Natural killer cell treated with Interleukin-12 subunit alpha and Interleukin-12 subunit beta and Interleukin-15 and Interleukin-18, amount 100 ng/mL, for 72 hours (primary cell): ENCODE measurements at places on chromosomes 11 and 22. TPM values are rescaled to one million over a fixed set of nuclear protein-coding genes. Genes with fewer than 3 reads are reported as not detected.

Gene OR51B2
- total RNA-seq = not detected

Gene DAGLA
- 0.10 TPM for total RNA-seq

Gene KCNE3
- total RNA-seq = 0.10 TPM

Gene ABCG4
- total RNA-seq = not detected

Gene NUP50
- total RNA-seq = 124 TPM

Gene APOC3
- not detected for total RNA-seq

Gene NXPE1
- total RNA-seq = not detected

Gene FXYD6
- not detected for total RNA-seq

Gene ARFIP2
- 71.7 TPM for total RNA-seq

Gene OSBP
- total RNA-seq = 45.2 TPM

DNA sequence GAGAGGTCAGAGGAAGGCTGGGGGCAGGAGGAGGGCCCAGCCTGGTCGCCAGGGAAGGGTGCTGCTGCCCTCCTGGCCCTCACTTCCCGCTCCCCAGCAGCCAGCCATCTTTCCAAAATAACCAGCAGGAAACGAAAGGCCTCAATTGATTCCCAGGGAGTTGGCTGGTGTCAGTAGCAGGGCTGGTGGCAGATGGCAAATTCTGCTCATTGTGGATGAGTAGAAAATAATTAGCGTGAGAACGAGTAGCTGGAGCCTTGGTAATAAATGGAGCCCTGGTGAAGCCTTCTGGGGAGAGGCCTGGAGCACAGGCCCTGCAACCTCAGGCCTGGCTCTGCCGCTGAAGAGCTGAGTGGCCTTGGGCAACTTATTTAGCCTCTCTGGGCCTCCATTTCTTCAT lies 31.3 kb downstream of the DAGLA start:
- no peak for DNase-seq

- DNase-seq = no peak
Observed at GRCh38 chr22:20957102-20957682, 9.9 kb upstream of the AIFM3 start.

GRCh38 chr22:49995361-49996118 lies 17.0 kb downstream of the IL17REL start:
- DNase-seq = no peak

DNA sequence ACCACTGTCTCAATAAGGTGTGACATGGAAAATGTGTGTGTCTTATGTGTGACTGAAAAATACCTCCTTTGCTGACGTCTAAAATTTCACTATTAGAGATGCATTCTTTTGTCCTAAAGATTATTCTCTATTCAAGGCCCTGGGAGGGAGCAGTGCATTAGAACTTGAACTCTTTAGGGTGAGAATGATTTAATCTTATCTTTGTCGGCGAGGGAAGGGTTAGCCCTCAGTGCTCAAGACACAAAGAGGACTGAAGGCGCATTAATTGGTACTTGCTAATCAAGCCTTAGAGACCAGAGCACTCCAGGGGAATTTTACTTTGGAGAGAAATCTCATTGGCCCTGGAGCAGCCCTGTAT lies 29.8 kb upstream of the PLET1 start:
- DNase-seq = no peak

DNA sequence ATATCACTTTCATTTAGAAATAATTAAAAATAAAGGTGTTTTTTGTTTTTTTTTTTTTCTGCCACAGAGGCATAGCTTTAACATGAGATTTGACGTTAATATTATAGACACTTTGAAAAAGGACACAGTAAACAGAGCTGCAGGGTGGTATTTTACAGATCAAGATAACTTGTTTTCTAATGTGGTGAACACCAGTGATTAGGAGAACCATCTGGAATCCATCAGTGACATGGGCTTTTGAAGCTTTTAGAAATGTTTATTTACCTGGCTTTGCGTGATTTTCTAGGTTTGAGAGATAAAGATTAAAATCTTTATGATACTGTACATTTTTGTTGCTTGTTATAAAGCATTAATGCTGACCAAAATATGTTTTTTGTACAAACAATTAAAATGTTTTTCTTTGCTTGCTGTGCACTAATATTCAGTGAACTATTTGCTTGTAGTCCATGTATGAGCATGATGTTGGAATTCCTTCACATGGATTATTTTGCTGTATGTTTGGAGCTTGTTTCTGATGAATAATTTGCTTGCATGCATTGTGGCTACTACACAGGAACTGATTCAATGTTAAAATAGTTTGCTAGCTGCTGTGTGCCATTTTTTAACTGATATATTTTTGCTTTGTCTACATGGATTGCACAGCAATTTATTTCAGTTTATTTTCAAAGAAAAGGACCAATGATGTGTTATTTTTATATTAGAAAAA lies 352.1 kb upstream of the NARS2 start:
- no peak for DNase-seq

DNA sequence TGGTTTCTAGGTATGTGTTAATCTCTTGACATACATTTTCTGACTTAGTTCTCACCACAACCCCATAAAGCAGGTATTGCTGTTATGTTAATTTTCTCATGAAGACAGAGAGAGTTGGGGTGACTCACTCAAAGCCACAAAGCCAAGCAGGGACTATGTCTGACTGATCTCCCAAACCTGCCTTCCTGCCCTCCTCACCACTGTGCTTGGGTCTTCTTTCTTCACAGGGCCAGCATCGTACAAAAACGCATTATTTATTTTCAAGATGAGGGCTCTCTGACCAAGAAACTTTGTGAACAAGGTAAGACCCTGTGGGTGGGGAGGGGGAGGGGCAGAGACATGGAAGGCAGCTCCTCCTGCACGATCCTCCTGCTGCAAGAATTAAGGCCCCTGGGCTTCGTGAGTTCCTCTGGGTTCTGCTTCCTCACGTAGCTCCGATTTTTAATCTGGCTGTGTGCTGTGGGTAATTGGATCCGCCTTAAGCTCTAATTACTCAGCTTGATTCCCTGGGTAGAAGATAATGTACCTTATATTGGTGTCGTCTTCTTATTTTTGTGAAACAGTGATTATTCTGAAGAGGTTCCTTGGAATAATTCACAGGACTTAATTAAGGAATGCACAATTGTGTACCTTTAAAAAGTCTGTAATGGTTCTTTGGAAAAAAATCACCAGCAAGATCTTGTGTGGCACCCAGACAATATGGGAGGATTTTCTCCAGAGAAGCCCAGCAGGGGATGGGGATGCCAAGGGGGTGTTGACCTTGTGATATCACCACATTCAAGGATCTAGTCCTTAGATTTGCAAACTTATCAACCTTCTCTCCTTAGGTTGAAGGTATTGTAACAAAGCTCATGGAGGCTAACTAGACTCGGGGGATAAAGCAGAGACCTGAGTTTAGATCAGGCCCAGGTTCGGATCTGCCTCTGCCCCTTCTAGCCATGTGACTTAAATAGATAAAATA lies 112.9 kb downstream of the SPON1 start:
- no peak for DNase-seq

- DNase-seq = no peak
Observed at GRCh38 chr11:34481307-34481706, 32.3 kb downstream of the ELF5 start.

- DNase-seq = no peak
Observed at GRCh38 chr11:127193950-127194349, 193.4 kb upstream of the KIRREL3 start.

GRCh38 chr11:118547132-118547531 lies 16.1 kb downstream of the TMEM25 start:
- DNase-seq = no peak

- no peak for DNase-seq
Observed at GRCh38 chr11:10004526-10005113, 289.4 kb downstream of the SBF2 start.

- DNase-seq = peak; percentile 2
Observed at GRCh38 chr11:68927280-68928135, 23.8 kb downstream of the IGHMBP2 start.

- no peak for DNase-seq
Observed at GRCh38 chr11:114302663-114303062, 6.5 kb downstream of the NNMT start.

DNA sequence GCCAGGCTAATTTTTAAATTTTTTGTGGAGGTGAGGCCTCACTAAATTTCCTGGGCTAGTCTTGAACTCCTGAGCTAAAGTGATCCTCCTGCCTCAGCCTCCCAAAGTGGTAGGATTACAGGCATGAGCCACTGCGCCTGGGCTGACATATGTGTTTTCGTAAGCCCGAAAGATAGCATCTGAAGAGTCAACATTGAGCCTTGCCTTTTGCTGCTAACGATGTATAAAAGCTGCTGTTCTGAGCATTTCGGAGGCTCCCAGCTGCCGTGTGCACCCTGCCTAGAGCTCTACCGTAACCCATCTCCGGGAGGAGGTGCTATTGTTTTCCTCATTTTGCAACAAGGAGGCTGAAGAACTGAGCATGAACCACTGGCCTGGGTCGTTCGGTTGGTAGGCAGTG lies 18.1 kb upstream of the PPP6R3 start:
- no peak for DNase-seq

DNA sequence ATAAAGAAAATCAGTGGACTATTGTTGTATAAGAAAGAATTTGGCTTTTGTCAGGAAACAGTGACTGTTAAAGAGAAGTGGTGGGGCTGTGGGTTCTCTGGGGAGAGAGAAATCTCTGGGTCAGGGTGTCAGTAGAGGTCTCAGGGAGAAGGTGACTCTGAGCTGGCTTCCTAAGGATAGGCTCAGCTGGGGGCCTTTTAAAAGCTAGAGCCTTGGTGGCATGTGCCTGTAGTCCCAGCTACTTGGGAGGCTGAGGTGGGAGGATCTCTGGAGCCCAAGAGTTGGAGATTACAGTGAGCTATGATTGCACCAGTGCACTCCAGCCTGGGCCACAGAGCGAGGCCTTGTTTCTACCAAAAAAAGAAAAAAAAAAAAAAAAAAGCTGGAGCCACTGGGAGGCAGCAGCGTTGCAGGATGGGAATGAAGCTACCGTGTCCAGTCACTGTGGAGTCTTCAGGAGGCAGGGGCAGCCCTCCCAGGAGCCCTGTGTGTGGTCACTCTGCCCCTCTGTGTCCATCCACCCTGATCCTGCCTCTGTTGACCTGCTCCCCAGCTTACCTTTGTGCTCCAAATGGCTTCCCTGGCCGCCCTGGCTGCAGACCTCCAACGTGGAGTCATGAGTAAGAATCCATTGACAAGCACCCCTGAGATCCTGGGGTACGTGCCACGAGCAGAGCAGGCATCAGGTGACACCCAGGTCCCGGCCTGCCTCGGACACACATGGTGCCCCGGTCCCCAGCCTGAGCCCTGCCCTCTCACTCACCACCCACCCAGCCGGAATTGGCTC lies 5.4 kb upstream of the MIF start:
- no peak for DNase-seq

DNA sequence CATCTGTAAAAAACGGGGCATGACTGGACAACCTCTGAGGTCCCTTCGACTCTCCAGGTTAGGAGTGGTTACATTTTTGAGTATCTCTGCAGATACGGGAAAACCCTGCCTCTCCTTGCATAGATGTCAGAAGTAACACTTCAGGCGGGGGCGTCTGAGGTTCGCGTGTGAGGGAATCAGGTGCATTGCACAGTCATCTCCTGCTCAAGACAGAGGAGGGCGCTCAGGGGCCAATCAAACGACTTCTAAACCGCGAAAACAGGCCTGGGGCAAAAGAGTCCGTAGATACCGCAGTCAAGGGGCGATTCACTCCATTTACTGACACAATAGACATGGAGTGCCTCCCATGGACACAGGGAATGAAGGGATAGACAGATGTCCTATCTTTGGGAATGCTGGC lies 31.7 kb downstream of the KIRREL3 start:
- no peak for DNase-seq

DNA sequence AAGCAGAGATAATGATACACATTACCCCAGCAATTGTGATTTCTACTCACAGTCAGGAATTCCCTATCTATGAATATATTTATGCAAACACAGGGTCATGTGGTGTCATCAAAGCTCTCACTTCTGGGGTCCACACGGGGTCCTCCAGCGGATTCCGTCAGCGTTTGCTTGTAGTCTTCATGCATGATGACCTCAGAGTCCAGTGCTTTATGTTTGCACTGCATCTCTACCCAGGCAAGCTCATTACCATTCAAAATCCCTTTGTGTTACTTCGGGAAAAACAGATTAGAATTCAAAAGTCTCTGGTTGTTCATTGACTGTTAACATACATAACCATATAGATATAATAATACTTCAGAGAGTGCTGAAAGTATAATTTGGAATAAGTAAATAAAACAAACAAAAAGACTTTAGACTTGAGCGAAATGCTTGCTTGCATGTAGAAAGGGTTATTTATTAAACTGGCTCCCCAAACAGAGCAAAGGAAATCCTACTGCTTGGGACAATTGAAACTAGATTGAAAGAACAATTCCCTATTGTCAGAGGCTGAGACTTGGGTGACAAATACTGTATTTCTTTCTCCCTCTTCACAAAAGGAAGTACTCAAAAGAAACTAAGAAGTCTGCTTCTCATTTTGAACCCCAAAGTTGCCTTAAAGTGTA lies 423.1 kb downstream of the ETS1 start:
- DNase-seq = no peak

DNA sequence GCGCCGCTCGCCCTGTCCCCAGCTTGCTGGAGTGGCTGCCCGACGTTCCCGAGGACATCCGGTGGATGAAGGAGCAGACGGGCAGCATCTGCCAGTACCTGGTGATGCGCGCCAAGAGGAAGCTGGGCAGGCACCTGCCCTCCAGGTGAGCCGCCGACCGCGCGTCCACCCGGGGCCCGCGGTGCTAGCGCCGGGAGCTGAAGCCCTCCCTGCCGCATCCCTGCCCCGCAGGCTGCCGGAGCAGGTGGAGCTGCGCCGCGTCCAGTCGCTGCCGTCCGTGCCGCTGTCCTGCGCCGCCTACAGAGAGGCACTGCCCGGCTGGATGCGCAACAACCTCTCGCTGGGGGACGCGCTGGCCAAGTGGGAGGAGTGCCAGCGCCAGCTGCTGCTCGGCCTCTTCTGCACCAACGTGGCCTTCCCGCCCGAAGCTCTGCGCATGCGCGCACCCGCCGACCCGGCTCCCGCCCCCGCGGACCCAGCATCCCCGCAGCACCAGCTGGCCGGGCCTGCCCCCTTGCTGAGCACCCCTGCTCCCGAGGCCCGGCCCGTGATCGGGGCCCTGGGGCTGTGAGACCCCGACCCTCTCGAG lies 3.3 kb upstream of the CRACR2B start:
- no peak for DNase-seq

- no peak for DNase-seq
Observed at GRCh38 chr11:86793307-86793706, 7.0 kb upstream of the PRSS23 start.
